ENCODE measurements at places on chromosomes 2 and 18.
A peak's percentile ranks its signal among the peaks of the same experiment; 100 is the strongest.

DNA sequence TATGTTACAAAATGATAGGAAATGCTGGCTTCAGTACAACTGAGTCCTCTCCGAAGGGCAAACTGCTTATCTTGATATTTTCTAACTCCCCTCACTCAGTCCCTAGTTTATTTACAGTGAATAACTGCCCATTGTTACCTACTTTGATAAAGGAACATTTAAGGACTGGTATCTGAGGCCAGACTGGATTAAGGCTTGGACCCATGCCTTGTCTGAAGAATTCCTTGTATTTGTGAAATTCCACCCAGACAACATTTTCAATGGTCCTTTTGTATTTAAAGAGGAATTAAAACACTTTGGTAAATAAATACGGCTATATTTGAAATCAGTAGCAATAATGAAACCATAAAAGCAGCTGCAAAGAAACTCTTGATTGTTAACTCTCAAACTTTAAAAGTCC is 58.3 kb downstream of the PELI1 start:
- no peak for DNase-seq

GRCh38 chr2:52613064-52613463 is 1154.5 kb upstream of the CHAC2 start:
- no peak for DNase-seq

DNA sequence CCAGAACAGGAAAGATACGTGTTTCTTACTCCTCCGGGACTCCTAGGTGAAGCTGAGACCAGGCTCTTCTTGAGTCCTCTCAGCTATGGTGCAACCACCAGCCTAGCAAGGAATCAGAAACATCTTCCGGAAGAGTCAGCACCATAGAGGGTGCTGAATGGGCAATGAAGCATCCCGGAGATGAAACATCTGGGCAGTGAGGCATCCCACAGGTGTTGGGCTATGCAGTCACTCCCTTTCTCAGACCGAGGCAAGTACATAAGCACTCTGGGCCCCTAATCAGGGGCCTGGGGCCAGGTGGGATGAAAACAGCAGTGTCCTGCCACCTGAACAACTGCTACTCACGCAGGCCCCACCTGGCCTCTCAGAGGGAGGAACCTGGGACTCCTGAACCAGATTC is 1.4 kb upstream of the CAPN10 start:
- no peak for DNase-seq

- DNase-seq, result no peak
These were observed 29.4 kb downstream of the STAT1 start for GRCh38 chr2:190984595-190984994.

DNA sequence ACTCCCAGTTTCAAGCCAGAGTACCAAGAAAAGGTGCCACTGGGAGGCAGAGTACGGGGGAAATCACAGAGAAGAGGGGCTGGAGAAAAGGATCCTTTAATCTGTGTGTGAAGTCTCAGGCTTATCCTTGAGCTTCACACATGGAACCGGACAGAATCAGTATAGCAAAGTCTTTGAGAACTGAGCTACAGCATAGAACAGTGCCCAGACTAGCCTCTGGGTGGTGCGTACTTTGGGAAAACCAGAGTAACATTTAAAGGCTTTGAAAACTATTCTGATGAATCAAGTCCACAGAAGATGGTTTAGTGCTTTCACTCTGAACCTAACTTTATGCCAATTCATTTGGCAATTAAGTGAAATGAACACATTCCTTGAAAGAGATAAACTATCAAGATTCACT is 83.1 kb downstream of the BABAM2 start:
- DNase-seq, result no peak

DNA sequence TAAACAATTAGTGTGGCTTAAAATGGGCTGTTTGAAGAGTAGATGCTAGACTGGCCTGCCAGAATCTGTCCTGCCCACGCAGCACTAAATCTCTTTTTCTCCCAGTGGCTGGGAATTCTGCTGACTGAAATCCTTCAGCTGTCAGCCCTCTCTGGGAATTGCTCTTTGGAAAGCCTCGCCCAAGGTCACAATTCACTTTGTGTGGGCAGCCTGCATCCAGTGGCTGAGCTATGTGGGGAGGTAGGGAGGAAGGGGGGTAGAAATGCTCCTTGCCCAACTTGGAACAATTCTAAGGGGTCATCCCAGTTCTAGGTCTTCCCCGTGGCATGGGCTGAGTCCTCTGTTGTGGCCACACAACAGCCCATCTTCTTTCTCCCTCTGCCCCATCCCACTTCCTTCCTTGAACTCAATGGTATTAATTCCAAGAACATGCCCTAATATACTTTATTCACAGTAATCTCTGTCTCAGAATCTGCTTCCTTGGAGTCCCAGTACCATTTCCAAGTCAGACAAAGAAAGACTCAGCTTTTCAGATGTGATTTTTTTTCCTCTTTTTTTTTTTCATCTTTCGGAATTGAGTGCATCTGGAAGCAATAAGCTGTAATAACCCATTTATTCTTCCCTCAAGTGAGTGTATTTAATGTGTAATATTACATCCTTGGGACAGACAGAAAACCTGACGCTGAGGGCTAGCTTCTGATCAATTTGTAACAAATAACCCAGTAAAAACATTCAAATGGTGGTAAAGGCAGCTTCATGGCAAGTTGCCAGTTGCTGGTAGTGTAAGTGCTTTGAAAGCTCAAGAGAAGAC is 189.4 kb downstream of the GPD2 start:
- no peak for DNase-seq

- no peak for DNase-seq
These were observed 80.0 kb upstream of the ZNF532 start for GRCh38 chr18:58784601-58785137.

GRCh38 chr2:240893363-240893844 is 2.6 kb downstream of the MAB21L4 start:
- DNase-seq, result peak; percentile 73

GRCh38 chr2:18001671-18002070 is 123.2 kb downstream of the KCNS3 start:
- no peak for DNase-seq

DNA sequence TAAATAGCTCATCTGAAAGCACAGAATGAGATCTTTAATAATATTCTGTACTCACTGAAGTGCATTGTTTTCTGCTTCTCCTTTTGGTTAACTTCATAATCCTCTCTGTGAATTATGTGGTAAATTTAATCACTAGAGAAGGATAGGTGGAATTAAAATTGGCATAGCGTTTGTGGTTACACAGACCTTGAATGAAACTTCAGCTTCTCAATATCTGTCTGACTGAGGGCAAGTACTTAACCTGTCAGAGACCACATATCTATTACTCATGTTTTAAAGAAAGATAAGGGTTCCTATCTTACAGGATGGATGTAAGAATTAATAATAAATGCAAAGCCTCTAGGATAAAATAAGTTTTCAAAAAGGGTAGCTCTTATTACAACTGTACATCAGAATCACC is 861.8 kb downstream of the TRIB2 start:
- no peak for DNase-seq

GRCh38 chr2:119939915-119940314 is 73.0 kb upstream of the EPB41L5 start:
- no peak for DNase-seq

- DNase-seq, result peak; percentile 58
These were observed 44.0 kb downstream of the PDCL3 start for GRCh38 chr2:100606726-100607343.

- DNase-seq, result no peak
These were observed 10.7 kb downstream of the GCKR start for GRCh38 chr2:27507293-27507692.

DNA sequence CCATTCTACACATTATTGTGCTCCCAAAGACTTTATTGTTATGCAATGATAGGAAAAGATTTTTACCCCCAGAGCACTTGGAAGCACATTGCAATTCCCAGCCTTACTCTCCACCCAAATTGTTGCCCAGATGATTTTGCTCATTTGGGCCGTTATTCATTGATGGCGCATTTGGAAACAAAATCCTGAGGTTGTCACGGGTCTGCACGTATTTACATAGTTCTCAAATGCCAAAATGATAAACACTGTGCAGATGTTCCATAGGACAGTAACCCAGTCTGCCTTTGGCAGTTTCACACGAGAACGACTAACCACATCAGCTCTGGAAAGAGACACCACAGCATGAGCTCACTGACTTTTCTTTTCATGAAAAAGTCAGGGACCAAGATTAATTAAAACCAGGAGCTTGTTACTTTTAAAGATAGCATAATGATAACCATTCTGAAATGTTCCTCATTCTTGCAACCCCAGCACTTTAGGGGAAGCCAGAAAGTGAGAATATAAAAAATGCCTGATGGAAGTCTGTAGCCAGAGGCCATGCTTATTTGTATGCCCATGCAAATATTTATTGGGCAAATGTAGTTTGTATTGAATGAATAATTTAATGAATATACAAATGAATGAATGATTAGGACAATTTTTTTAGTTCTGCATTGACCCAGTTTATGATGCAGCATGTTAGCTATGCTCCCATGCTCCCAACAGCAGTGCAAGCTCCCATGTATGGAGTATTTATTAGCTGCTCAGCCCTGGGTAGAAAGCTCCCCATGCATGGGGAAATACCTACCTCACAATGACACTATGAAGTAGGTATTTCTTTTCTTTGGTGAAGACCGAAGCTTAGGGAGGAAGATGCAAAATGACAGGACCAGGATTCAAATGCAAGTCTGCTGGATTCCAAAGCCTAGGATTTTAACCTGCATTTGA is 84.6 kb downstream of the MAIP1 start:
- no peak for DNase-seq

- DNase-seq, result no peak
These were observed 80.4 kb downstream of the MC4R start for GRCh38 chr18:60292186-60292585.

DNA sequence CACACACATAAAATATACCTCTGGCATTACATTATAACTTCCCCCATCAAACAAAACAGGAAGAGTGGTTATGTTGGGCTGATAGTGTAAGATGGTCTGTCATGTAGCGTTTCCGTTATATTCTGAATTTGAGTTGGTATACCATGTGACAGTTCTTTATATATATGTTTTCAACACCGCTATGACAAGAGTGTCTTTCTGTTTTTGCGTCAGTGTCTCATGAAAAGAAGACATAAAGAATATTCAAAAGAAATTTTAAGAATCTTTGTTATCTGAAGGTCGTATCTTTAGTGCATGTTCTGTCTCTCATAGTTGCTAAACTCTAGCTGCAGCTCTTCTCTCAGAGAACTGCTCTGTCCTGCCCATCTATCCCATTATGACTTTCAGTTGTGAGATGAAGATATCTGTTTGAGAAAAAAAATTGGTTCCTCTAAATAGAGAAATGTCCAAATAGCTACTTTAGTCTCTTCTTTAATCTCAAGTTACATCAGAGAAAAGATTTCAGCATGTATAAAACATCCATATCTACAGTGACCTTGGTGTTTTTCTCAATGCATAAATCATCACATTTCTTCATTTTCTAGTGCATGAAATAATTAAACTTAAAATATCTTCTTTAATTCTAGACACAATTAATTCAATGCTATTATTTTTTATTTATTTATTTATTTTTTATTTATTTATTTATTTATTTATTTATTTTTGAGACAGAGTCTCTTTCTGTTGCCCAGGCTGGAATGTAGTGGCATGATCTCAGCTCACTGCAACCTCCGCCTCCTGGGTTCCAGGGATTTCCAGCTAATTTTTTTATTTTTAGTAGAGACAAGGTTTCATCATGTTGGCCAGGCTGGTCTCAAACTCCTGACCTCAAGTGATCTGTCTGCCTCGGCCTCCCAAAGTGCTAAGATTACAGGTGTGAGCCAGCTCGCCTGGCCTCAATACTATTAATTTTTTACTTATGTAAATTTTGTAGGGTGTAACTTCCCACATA is 24.3 kb upstream of the PSME4 start:
- DNase-seq, result no peak

- no peak for DNase-seq
These were observed 211.7 kb downstream of the GLI2 start for GRCh38 chr2:120947327-120947726.

- no peak for DNase-seq
These were observed 73.8 kb upstream of the TXNDC2 start for GRCh38 chr18:9811978-9812377.

DNA sequence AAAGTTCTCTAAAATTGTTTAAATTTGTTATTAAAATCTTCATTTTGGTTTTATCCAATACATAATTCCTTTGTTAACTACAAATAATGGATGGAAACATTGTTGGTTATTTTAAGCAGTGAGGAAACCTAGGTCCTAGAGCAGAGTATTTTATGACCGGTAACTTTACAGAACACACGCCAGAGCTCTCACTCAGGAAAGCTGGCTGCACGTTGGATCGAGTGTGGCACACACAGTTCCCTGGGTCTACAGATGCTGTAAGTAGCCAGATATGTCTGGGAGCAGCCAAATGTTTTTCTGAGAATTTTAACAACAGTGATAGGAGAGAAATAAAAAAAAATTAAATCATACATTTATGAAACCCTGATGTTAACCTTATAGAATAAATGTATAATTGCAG is 264.4 kb downstream of the ZNF407 start:
- DNase-seq, result no peak

DNA sequence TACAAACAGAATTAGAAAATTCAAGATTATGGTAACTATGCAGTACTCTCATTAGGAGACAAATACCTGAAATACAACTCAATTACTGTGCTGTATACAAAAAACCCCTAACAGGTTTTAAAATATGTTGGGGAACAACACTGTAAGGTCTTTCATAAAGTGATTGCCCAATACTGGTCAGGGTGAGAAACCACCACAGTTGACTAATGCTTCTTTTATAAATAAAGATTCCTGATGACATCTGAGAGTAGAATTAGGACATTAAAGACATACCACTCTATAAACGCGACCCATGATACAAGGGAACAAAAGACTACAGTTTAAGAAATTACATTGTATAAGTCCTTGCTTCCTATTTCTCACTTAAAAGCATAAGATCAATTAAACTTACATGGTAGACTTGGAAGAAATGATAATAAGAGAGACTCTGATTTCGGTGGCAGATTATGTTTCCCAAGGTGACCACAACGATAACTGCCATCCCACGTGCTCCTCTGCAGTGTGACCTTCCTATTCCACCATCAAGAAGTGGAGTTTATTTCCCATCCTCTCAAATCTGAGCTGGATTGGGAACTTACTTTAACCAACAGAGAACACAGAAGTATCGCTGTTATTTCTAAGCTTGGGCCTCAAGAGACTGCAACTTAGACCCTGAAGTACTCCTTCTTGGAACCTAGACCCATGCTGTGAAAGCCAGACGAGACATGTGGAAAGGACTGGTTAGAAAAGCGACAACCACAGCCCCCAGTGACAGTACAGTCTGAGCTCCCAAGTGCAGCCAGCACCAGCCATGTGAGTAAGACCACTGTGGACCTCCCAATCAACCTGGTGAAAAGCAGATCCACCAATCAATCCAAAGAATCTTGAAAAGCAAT is 52.3 kb downstream of the ZNF521 start:
- no peak for DNase-seq

DNA sequence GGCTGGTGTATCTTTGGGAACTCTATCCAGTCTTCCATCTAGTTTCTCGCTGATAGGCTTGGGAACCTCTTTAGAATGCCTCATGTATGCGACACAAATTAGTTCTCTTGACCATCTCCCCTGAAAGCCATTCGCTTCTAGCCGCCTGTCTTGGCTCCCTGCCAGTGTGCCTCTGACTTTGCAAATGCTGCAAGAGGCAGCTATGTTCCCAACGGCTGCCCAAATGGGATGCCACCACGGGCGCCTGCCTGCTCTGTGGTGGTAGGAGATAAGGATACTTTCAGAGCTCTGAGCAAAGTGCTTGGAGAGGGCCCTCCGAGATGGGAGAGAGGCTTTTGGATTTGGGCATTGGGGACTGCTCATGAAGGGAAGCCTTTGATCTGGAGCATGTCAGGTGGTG is 77.7 kb upstream of the IGFBP5 start:
- no peak for DNase-seq
